ENCODE measurements at places on chromosomes 7 and 10.

DNA sequence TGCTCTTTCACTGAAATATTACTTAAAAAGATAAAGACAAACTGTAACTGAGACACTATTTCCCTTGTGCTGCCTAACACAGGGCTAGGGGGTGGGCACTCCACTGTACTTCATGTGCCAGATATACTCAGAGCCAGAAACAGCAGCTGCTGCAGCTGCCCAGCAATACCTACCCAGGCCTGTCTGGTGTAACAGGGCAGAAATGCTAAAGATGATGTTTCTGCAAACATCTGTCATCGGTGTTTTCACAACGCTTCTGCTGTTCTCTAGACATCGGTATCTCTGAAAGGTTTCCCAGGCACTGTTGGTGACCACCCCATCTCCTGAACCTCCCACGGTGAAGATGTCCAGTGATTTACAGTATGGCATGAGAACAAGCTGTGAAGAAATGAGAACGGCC lies 42.7 kb downstream of the LAMB1 start:
- no peak for DNase-seq

DNA sequence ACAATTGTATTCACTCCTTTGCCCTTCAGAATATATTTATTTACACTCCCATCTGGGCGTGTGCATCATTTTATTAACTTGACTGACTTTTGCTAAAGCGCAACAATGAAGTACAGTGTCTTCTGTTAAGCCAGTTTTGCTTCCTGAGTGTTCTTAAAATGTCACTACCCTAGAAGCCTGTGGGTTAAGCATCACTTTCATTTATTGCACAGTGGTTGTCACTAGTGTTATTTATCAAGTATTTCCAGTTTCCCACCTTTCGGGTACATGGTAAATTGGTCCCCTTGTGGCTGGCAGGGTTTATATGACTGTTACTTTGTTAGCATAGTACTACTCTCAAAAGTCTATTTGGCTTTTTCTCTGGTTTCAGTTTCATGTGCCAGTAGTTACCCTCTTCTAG lies 3.3 kb downstream of the HILPDA start:
- DNase-seq, result no peak

- no peak for DNase-seq
These were observed 491 bp upstream of the SH2D4B start for GRCh38 chr10:80537086-80537735.

GRCh38 chr7:151978616-151979015 lies 22.4 kb downstream of the GALNTL5 start:
- DNase-seq, result no peak

- no peak for DNase-seq
These were observed 165.9 kb downstream of the AUTS2 start for GRCh38 chr7:69764147-69764546.

DNA sequence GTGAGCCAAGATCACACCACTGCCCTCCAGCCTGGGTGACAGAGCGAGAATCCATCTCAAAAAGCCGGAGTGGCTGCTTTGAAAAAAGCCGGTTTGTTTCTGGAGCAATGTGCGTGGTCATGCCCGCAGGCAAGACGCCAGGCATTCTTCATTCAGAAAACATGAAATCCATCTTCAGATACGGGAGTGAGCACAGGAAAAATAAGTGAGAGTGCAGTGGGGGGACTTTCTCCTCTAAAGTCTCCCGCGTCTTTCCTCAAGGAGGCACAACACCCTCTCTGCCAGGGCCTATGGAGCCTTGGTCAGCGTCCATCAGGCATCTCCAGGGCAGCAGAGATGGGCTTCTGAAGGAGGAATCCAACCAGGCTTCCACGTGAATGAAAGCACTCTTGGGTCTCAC lies 62.3 kb upstream of the DGKI start:
- DNase-seq, result no peak

DNA sequence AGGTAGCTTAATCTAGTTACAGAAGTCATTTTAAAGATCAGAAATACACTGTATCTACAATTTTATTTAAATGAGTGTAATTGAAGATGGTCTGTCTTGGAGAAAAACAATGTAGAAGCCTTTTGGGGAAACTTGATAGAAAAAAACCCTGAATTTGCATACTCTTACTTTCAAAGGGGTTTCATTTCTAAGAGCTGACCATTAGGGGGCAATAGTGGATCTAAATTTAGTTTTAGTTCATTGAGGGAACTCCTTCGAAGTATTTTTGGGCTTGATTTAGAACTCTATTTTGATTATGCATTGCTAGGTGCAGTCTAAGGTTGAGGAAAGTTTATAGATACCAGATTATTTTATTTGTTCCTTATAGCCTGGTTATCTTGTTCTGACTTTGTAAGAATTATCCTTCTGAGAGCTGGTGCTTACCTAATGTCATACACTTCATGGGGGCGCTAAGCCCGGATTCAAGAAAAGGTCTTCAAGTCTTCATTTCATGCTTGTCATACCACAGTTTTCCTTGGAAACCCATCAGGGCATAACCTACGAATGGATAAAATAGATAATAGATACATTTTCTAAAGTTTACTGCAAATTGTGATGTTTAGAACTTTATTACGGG lies 69.1 kb upstream of the MXI1 start:
- no peak for DNase-seq
